ENCODE measurements at places on chromosomes 13 and 19.
A peak's percentile ranks its signal among the peaks of the same experiment; 100 is the strongest.

GRCh38 chr19:55492362-55492944 lies 4.2 kb downstream of the SSC5D start:
- no peak for DNase-seq

DNA sequence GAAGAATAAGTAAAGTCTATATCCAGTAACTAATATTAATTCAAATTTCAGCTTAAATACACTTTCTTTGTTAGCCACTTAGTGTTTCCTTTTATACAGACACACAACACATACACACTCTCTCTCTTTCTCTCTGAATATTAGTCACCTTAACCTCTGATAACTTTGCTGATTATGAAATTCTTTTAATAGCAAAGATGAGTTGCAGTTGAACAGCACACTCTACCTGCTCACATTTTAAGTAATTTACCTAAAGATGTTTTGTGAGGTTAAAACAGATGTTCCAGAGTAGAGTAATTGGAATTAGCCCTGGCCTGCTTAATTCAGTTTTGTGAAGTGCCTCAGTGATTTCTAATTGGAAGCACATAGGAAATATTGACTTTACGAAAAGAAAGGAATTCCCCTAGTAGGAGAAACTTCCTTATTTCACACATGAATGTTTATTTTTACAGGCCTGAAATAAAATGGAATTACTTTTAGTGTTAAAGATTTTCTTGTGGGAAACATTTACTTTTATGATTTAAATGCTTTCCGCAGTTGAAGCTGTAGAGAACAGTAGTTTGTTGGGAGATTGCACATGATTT lies 184.3 kb downstream of the MYO16 start:
- no peak for DNase-seq

- DNase-seq, result no peak
Measured at GRCh38 chr19:5436948-5437306, 18.3 kb upstream of the ZNRF4 start.

GRCh38 chr13:29547153-29547552 lies 48.3 kb downstream of the SLC7A1 start:
- DNase-seq, result peak; percentile 80

- no peak for DNase-seq
Measured at GRCh38 chr19:30557927-30558557, 185.9 kb downstream of the ZNF536 start.

DNA sequence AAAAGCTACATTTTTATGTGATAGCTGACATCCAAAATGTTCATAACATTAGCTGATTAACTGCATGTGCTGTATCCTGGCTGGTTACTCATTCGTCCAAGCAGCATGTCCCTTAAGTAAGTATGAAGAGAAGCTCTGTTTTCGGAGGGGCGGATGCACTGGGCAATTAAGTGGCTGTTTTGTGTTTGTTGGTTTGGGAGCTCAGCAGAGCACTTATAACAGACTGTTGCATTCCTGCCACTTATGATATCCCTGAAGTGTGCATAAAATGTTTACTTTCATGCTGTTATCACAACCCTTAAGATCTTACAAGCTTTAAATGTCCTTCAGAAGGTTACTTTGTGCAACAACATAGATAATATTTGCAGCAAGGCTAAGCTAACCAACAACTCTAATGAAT lies 264.1 kb downstream of the NALCN start:
- no peak for DNase-seq

DNA sequence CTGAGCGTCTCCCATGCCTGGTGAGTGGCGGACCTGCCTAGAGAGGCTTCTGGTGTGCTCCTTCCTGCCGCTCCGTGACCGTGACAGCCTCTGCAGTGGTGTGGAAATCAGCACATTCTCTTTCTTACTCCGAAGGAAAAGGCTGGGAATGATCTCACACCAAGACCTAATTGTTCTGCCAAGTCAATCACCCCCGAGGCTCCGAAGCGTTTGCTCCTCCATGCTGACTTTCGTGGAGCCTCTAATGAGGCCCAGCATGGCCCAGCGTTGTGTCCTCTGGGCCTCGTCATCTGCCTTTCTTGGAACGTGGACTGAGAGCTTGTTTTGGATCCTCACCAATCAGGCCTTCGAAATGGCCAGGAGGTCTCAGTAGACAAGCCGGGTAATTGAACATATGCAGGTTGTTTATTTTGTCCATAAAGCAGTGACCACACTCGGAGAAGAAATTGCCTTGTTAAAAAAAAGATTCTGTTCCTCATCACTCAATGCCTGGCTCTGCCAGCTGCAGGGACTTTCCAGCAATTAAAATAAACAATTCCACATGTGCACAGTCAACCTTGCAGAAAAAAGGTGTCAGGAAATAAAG lies 107.1 kb downstream of the UBL3 start:
- DNase-seq, result no peak

DNA sequence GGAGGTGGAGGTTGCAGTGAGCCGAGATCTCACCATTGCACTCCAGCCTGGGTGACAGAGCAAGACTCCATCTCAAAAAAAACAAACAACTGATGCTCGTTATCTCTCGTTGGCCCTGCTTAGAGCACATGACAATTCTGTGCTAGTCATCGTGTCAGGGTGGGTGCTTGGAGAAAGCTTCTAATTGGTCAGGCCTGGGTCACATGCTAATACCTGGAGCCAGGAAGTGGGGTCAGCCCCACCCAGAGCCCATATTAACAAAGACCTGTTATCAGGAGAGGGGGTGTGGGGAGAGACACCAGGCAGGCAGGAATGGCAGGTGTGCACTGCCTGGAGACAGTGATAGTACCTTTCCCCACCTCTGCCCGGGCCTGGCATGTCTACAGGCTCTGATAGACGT lies 84.9 kb downstream of the DPF1 start:
- DNase-seq, result no peak

DNA sequence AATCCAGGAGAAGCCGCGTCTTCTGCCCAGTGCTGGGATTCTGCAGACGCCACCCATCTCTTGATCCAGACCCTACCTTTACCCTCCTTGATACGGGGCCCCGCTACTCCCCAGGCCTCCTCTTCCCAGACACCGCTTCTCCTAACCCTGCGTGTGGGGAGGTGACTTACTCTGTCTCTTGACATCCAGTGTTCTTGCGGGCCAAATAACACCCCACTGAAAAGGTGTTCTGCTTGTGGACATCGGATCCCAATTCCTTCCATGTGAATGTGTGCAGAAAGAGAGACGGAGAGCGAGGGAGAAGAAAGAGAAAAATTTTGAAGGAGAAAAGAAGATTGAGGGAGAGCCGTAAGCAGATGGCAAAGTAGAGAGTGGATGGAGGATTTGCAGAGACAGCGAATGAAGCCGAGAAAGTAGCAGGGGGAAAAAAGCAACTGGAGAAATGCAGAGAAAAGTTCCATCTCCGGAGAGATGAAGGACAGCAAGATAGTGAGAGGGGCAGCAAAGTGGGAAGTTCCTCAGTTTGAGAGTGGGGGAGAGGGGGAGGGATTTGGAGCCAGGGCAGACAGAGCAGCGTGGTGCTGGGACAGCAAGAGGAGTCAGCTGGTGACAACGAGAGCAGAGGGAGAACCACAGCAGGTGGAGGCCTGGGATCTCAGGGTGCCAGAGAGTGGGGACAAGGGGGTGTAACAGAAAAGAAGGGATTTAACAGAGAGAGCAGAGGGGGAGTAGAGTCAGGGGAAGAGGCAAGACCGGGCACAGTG lies 814 bp downstream of the ZNF480 start:
- DNase-seq, result peak; percentile 18

DNA sequence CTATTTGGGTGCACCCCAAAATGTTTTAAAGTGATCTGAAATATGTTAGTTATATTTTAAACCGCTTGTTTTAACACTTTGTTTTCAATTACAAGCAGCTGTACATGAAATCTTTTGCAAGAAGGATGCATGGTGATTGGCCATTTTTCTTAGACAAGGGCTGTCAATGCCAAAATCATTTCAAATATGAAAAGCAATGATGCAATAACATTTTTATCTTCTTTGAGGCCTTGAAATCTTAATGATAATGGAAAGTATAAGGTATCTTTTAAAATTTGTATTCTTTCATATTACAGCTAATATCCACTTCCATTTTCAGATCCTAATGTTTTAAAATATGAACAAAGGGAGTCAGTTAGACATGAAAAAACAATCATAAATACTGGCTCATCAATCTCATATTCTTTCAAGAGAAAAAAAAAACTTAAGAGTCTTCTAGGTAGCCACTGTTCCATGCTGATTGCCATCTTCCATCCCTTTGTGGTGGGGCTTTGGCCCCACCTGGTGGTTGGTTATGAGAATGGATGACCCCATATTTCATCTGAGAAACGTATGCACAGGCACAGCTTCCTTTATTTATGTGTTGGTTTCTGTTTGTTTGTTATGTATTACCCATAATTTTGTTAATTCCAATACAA lies 330.3 kb upstream of the MIR17HG start:
- DNase-seq, result peak; percentile 35

GRCh38 chr13:113901231-113901630 lies 37.4 kb upstream of the GAS6 start:
- no peak for DNase-seq

DNA sequence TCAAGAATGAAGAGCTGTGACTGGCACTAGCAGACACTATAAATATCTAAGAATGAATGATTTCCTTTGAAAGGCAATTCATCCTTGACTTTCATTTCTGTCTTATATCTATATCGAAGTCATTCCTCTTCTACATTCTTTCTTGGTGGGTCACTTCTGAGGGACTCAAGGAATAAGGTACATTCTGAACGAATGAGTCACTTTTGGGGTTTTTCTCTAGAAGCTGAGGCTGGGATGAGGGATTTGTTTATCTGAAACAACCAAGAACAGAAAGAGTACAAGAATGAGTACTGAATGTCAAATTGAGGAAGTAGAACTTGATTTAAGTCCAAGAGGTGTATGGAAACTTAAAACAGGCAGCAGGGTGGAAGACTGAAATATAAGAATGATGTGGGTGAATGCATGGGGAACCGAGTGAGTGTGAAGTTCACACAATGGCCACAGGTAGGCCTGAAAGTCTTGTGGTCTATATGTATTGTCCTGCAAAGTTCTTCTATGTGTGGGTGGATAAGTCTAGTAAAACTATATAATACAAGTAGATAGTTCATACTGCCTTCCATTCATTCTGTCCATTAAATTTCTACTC lies 343.9 kb downstream of the OXGR1 start:
- no peak for DNase-seq

DNA sequence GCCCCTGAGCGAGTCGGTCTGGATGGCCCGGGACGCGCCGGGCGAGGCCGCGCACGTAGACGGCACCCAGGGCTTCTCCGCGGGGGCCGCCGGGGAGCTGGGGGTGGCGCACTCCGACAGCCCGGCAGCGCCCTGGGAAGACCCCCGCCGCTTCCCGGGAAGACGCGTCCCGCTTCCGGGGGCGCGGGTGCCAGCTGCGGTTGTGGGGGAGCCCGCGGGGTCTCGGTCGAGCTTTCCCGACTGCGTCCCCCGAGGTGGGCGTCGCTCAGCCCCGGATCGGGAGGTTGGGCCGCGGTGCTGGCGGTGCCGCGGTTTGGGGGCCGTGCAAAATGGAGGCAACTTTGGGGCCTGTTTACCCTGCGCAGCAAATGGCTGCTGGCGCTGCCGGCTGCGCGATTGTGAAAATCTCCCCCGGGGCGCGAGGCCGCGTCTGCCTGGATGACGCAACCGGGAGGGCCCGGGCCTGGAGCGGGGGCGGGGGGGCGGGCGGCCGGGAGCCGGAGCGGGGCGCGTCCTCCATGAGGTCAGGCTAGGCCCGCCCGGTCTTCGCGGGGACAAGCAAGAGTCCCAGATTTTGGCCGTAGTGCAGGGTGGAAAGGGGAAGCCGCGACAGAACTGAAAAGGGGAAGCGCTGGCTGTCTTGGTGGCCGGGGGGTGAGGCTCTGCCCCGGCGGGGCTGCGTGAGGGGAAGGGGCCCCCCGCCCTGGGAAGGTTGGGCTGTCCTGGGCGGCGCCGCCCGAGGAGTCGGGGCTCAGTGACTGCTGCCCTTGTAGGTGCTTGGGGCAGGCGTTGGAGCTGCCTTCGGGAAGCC lies 11.3 kb downstream of the PEAK3 start:
- DNase-seq, result peak; percentile 84

- peak; percentile 3 for DNase-seq
Measured at GRCh38 chr19:56838024-56838908, 2.3 kb downstream of the PEG3 start.

- no peak for DNase-seq
Measured at GRCh38 chr19:56612737-56613136, 17.6 kb downstream of the ZNF71 start.

DNA sequence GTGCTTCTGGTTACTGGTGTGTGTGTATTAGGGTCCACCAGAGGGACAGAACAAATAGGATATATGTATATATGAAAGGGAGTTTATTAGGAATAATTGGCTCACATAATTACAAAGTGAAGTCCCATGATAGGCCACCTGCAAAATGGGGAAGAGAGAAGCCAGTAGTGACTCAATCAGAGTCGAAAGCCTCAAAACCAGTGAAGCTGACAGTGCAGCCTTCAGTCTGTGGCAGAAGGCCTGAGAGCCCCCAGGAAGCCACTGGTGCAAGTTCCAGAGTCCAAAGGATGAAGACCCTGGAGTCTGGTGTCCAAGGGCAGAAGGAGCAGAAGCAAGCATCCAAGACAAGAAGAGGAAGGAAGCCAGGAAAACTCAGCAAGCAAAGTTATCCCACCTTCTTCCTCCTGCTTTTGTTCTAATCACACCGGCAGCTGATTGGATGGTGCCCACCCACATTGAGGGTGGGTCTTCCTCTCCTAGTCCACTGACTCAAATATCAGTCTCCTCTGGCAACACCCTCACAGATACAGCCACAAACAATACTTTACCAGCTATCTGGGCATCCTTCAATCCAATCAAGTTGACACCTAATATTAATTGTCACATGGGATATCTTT lies 21.7 kb upstream of the SCEL start:
- DNase-seq, result no peak

DNA sequence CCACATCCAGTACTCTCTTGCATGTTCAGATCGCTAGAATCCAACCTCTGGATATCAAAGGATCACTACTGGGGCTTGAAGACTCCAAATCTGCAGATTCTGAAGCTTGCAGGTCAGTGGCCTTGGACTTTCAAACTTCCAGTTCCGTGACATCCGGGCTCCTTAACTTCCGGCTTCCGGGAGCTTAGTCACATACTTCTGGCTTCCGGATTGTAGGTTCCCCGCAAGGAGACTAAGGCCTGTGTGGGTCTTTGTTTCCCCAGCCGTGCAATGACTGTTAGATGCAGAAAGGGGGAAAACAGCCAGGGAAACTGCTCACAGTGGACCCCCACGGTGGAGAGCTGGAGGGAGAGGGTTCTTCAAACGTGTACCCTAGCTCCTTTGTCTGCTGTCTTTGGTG lies 41.4 kb downstream of the ZNF333 start:
- DNase-seq, result no peak

DNA sequence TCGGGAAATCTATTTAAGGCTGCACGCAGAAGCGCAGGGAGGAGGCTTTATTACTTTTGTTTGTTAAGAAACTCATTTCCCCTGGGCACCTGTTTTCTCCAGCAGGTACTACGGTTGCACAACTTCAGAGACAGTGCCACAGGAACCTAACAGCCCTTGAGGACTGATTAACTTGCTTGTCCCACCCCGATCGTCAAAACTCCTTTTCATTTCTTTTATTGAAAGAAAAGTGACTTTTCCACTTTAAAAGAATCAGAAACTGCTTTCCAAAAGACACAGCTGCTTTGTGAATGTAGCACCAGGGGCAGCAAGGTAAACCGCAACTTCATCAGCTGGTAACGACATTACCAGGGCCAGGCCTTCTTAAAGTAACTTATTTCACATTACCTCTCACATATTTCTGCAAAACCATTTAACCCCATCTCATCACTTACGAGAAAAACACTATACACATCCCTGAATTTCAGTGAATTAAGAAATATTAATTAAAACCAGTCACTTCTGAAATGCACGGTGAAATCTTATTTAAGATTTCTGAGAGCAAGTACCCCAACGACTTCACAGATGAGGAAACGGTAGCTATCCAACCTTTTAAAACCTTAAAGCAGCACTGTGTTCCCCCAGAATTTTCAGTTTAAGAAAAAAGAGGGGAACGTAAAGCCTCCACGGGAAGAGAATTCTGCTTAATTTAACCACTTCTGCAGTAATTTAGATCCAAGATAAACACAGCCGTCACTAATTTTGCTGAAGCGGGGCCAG lies 1.4 kb downstream of the ANKRD10 start:
- DNase-seq, result peak; percentile 26

Data from dermis blood vessel endothelial cell (primary cell).